Fibroblast of lung (primary cell): ENCODE measurements at places on chromosomes 6 and 20. TPM values are rescaled to one million over a fixed set of nuclear protein-coding genes. Genes with fewer than 3 reads are reported as not detected.

GRCh38 chr20:19995220-19995863 lies 21.8 kb upstream of the NAA20 start:
- peak; percentile 75 for DNase-seq

DNA sequence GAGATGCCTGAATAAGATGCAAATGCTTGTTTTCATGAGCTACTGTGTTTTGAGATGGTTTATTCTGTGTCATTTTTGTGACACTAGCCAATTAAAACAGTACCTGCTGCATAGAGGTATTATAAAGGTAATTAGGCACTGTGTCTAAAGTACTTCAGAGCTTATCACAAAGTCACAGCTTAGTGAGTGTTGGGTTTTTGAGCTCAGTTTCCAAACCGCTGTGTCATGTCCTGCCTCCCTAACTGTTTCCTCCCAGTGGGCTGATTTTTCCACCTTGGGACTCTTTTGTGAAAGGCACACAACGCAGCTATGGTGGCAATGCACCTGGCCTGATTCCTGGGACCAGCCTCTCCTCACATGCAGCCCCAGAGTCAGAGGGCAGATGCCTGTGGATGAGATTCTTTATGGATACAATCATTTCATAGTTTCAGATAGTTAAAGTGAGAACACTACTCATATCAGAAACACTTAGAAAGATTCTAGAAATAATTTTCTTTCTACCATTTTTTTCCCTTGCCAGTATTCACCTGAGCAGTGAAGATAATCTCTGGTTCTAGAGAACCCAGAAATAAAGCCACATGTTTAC lies 41.3 kb upstream of the TAGAP start:
- DNase-seq = peak; percentile 6

DNA sequence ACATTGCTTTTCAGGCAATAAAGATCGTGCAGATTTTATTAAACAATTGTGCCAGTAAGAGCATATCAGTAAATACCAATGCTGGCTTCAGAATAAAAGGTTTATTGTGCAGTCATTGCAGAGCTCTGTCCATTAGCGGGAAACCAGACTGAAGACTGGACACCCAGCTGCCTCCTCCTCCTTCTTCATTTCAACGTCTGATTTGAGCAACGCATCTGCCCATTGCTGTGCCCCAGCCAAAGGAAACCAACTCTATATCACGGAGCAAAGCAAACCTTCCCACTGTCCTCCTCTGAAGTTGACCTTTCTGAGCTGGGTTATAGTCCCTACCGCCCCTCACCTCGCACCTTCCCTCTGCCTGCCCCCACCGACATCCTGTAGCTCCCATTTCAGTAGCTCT lies 80.8 kb downstream of the SLC22A23 start:
- no peak for DNase-seq

DNA sequence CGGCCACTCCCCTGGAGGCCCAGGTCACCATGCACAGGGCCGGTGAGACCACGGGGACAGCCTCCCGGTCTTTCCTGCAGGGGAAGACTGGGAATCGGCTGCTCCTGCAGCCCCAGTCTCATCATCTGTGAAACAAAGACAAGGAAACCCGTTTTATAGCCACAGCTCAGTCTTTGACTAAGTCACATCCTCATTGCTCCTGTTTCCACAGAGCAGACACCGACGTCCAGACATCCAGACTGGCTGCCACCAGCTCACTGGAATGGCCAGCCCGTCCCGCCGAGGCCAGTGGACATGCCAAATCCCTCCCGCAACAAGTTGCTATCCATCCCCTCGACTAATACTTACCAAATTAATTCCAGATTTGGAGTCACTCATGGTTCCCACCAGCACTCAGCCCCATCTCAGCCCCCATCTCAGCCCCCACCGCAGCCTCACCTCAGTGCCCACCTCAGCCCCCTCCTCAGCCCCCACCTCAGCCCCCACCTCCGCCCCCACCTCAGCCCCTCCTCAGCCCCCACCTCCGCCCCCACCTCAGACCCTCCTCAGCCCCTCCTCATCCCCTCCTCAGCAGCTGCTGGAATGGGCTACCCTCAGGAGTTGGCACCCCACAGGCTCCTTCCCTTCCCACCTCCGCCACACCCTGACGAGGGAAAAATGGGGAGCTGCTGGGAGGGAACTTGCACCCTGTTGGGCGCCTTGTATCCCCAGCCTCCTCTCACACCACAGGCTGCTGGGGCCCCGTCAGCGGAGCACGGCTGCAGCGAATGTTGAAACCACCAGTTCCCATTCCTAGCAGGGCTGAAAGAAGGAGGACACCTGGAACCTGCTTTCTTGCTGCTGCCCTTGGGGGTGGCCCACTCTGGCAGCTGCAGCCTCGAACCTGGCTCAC lies 48.7 kb downstream of the YTHDF1 start:
- DNase-seq = no peak

- DNase-seq = peak; percentile 87
Measured at GRCh38 chr6:4402477-4402976, 267.2 kb upstream of the ECI2 start.

The LBP gene
- polyA plus RNA-seq = 0.08 TPM in 1 of 2 replicates, not detected in the other

- DNase-seq = no peak
Measured at GRCh38 chr6:161264181-161264580, 9.7 kb downstream of the AGPAT4 start.

- no peak for DNase-seq
Measured at GRCh38 chr6:39850736-39851297, 58.6 kb downstream of the DAAM2 start.

DNA sequence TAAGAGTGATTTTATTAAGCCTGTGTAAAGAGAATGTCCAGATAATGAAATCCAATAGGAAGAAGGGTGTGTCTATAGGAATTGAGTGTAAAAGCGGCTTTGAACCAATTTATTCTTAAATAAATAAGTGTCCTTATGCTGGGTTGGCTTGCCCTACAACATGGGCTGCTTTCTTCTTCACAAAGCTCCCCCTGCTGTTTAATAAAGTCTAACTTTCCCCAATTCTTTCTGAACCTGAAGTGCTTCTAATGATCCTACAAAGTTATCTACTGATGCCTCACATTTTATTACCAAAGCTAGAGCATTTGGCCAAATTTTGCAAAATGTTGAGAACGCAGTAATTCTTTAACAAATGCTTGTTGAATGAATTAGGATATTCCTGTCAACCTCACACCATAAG lies 36.3 kb upstream of the SIRT5 start:
- peak; percentile 80 for DNase-seq

- no peak for DNase-seq
Measured at GRCh38 chr6:7201732-7202541, 94.2 kb downstream of the RREB1 start.

The WFDC12 gene
- polyA plus RNA-seq = not detected in 2 replicates

DNA sequence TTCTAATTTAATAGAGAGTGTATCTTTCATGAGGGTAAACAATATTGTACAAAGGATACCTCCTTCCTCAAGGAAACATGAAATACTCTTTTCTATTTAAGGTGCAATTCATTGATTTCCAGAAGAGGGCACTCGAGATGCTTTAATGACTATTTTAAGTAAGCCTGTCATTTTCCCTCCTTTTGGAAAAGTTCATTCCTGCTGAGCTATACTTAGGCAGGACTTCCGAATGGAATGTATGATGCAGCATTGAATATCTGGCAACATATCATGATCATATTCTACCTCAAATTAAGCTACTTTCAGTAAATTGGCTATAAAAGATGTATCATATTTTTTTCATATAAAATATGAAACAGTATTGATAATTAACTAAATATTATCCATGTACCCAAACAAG lies 5.0 kb downstream of the DST start:
- DNase-seq = peak; percentile 87
